Gastrocnemius medialis (tissue), 4 donors: ENCODE measurements at places on chromosomes 6 and 20.

DNA sequence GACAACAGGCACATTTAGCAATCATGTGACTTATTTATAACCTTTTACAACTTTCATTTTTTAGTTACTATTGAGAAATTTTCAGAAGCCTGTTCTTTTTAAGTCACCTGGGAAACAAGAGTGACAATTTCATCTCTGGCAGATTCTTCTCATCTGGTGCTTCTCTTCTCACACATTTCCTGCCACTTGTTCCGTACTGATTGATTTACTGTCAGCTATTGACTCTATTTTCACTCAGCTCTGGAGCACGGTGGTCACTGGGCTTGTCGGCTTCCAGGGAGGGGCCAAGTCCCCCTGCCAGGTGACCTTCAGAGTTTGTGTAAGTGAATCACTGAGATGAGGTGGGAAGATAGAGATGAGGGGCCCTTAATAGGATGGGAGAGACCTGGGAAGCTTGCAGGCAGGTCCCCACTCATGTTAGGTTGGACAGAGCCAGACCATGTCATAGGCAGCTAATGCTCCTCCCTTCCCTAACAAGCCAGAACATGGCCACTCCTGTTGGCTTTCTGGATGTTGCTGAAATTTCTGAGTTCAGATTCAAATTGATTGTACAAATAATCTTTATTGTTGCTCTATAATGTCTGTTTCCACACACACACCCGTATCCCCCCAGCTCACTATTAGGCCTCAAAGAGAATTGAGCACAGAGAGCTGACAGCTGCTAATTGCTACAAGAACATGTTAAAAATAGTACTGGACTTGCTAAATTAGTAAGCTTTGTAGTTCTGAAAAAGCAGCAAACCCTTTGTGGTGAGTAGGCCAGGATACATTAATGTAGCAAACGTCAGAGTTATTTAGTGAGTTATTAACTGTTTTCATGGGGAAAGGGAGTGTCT, 13.3 kb downstream of the DUSP22 start:
- no peak for DNase-seq

DNA sequence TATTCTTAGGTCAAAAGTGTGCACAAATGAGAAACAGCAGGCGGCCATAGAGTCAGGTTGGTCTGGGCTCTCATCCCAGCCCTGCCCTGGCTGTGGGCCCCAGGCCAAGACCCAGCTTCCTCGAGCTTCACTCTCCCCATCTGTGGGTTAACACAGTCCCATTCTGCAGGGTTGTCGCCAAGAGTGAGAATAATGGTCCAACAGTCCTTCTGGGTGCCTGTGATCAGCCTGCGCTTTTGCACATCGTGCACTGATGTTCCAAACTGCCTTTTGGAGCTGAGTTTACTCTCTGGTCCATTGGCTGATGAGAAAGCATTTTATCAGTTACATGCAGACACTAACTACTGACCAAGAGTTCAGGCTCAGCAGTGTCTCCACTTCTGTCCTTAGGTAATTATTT, 82.6 kb downstream of the INSM1 start:
- DNase-seq = no peak

DNA sequence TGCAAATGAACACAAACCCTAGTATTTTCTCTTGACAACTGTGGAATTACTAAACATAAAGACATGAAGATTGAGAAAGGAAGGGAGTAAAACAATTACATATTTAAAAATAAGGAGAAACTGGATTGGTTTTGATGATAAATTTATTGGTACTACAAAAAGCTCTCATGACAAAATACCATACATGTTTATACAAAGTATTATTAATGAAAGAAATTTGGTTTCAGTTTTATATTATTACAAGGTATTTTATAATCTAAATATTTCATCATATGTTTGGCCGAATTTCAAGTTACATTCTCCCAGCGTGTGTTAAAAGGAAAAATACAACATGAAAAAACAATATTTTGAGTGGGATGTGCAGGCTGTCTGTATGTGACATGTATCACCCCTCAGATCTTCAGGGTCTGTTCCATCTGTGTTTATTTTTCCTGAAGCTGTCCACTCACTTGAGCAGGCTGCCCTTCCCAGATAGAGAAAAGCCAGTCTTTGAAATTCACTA, 568.4 kb downstream of the NKAIN2 start:
- no peak for DNase-seq

DNA sequence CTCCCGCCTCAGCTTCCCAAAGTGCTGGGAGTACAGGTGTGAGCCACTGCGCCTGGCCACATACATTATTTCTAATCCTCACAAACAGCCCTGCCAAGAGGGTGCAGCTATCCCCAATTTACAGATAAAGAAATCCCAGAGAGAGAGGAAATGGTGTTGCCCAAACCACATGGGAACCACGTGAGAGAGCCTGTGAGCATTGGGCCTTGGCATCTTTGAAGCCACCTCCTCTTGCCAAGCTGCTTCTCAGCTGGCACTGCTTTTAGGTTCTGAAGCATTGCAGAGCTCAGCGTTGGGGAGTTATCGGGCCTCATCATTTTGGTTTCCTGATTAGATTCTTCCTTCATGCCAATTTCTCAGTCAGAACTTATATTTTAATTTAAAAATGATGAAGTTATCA, 80.3 kb downstream of the CTNNBL1 start:
- peak; percentile 9 for DNase-seq

GRCh38 chr6:136403110-136403980, 113.7 kb upstream of the BCLAF1 start:
- DNase-seq = no peak

DNA sequence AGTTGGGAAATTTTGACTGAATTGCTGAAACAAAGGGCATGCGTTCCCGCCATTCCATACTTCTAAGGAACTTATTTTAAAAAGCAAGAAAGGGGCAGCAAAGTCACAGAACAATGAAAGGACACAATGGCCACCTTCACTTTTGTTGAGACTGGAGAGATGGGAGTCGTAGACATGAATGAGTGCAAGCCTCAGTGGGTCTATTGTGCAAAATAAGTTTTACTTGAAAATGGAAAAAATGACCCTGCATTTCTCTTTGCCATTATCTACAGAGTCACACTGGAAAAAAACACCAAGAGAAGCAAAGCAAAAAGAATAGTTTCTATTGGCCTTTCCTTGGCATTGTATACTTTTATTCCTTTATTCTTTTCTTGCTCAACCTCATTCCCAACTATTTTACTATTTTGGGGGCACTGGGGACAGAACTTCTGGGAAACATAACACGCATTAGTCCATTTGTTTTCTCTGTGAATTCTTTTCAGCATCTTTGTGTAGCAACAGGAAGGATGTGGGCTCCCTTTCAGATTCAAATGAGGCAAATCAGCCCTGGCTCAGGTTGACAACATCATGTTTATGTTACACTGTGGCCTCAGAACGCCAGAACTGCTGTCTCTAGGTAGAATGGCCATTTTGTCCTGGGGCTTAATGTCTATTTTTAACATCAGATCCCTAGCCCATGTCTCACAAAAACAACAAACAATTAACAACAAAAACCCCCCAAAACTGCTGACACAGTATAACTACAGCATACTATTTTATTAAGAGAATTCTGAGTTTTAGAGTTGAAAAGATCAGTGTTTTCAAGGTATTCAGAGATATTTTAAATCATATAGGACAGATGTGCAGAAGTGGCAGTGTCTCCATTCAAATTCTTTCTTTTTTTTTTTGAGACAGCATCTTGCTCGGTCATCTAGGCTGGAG, 122.2 kb downstream of the FYN start:
- DNase-seq = no peak

DNA sequence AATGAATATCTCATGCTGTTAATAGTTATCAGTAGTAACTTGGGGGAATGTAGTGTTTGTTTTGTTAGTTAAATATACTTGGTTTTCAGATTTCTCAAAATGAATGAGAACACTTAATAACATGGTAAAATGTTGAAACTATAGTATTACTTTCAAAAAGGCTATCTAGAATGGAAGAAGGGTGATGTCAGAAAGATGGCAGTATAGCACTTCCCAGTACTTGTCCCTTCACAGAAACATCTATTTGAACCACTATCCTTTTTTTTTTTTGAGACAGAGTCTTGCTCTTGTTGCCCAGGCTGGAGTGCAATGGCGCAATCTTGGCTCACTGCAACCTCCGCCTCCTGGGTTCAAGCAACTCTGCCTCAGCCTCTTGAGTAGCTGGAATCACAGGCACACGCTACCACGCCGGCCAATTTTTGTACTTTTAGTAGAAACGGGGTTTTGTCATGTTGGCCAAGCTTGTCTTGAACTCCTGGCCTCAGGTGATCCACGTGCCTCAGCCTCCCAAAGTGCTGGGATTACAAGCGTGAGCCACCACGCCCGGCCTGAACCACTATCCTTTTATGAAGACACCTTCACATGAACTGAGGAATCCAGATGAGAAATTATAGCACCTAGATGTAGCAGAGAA, 4.7 kb upstream of the ECHDC1 start:
- DNase-seq = no peak

GRCh38 chr20:58145506-58146080, 82.9 kb downstream of the ANKRD60 start:
- DNase-seq = no peak

GRCh38 chr6:29982097-29982496, 39.8 kb downstream of the HLA-A start:
- no peak for DNase-seq

- no peak for DNase-seq
Measured at GRCh38 chr20:57897156-57897874, 187.5 kb upstream of the PMEPA1 start.

GRCh38 chr6:139981768-139982181, 607.3 kb upstream of the CITED2 start:
- DNase-seq = no peak

- no peak for DNase-seq
Measured at GRCh38 chr6:158073776-158074175, 92.1 kb downstream of the SYNJ2 start.

GRCh38 chr6:11668455-11668854, 110.1 kb downstream of the ADTRP start:
- no peak for DNase-seq

- no peak for DNase-seq
Measured at GRCh38 chr6:104940893-104941728, 15.8 kb upstream of the LIN28B start.

DNA sequence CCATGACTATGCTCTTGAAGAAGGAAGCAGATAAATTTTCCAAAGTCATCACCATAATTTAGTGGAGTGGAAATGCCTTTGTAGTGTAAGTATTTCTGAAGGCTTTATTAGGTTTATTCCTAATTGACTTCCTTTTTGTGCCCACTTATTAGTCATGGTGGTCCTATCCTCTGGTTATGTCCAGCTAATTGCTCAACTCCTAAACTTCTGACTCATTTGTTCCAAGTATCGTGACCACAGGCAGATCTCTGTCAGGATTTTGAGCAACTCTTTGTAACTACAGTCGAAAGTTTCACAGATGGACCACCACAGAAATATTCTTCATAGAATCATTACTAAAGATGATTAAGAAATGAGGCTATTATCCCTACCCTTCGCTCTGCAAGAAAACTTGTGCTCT, 315.6 kb upstream of the PTCHD4 start:
- DNase-seq = no peak

DNA sequence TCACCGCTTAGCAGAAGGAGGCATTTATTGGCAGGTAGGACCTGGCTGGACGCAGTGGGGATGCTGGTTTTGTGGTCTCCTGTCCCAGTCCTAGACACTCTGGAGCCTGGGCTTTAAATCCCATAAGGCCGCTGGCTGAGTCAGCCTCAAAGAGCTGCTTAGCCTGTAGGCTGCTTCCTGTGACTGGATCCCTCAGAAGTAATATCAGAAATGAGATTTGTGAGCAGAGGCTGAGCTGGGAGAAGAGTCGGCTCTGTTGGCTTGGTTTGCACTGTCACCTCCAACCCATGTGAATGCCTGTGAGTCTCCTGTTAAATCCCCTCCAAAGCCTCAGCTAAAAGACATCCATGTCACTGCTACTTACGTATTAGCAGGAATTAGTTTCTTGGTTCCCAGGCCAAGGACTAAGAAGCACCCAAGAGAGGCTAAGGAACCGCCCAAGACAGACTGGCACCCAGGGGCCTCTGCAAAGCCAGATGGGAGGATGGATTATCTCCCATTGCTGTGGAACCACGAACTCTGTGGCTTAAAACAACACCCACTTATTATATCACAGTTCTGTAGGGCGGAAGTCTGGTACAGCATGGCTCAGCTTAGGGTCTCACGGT, 289.4 kb downstream of the CDC5L start:
- DNase-seq = no peak

DNA sequence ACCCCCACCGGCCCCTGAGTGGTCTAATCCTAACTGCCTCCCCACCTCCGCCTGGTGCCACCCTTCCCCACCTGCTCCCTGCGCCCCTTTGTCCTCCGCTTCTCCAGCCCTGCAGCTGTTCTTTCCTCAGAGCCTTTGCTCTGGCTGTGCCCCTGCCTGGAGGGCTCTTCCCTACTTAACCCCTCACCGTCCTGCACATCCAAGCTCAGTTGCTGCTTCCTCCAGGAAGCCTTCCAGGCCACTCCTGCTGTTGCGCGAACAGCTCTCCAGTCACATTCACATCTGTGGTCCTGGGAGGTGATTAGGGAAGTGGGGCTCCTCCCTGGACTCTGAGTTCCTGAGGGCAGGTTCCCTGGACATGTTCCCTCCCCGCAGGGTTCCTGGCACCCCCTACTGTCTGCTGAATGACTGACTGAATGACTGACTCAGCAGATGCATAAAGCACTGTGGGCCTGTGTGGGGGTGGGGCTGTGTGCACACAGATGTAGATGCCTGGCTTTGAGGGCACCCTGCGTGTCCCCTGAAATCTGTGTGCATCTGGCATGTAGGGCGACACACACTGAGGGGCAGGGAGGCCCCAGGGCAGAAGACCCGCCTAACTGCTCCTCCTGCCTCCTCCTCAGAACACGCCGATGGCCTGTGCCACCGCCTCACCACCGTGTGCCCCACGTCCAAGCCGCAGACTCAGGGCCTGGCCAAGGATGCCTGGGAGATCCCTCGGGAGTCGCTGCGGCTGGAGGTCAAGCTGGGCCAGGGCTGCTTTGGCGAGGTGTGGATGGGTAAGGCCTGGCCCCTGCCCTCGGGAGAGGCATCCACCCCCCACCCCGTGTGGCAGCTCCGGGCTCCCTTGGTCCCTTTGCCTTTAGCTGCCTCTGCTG, 51.4 kb downstream of the SRC start:
- no peak for DNase-seq

GRCh38 chr6:6007366-6008088, 802 bp upstream of the NRN1 start:
- DNase-seq = no peak

- DNase-seq = no peak
Measured at GRCh38 chr6:112258642-112259336, 4.4 kb upstream of the LAMA4 start.

DNA sequence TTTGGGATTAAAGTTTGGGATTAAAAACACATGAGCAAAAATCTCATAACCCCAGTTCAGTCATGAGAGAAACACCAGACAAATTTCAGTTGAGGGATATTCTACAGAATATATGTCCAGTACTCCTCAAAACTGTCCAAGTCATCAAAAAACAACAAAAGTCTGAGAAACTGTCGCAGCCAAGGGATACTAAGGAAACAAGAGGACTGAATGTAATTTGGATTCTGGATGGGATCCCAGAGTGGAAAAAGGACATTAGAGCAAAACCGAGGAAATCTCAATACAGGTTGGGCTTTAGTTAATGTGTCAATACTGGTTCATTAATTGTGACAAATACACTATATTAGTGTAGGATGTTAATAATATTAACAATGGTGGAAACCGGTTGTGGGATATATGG, 219.3 kb downstream of the BCKDHB start:
- DNase-seq = no peak
